ENCODE measurements at places on chromosomes 3 and 15.

- DNase-seq: no peak
Observed at GRCh38 chr15:57440167-57440566, 63.9 kb downstream of the CGNL1 start.

- DNase-seq: no peak
Observed at GRCh38 chr15:77852241-77853007, 219.7 kb upstream of the LINGO1 start.

GRCh38 chr3:48431224-48432029 is 1.5 kb upstream of the PLXNB1 start:
- DNase-seq: no peak

GRCh38 chr3:177887475-177887874 is 648.8 kb upstream of the KCNMB2 start:
- no peak for DNase-seq

DNA sequence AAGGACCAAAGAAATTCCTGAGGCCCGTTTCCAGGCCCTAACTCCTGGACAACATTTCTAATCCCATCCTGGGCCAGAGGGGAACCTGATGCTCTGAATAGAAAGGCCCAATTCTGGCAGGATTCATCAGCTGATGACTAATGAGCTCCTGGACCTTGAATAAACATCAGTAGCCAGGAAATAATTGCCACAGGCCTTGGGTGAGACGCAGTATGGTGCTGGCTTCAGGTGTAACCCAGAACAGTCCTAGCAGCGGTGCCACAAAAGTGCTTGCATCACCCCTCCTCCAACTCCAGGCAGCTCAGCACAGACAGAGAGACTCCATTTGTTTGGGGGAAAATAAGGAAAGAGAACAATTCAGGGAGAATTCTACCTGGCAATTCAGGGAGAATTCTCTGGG is 184.7 kb upstream of the POU1F1 start:
- no peak for DNase-seq

- no peak for DNase-seq
Observed at GRCh38 chr3:20066850-20067617, 26.8 kb downstream of the KAT2B start.

GRCh38 chr15:38149315-38149714 is 103.3 kb upstream of the SPRED1 start:
- DNase-seq: no peak

DNA sequence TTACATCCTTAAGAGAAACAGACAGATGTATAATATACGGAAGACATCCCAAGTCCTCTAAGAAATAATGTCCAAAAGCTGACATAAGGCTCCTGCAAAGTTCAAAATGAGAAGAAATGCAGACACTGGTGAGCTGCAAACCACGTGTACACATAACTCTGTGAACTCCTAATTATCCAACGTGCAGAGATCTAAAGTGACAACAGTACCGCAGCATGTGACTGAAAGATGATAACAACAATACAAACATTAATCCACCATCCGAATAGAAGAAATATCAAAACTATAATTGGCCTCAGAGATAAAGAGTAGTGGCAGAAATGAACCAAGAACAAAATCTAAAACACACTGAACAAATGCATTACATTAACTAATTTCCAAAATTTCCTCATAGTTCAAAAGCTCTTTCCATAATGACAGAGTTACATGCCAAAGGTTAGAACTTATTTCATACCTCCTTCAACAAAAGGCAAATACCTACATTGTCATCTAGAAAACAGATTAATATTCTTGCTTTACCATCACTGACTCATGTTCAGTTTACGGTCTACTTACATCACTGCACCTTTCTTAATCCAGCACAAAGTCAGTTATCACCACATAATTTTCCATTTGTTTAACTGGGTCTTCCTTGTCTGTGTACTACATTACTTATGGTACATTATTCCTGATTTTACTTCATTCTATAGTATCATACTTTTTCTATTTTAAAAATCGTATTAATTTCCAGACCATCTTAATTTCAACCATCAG is 2.2 kb downstream of the PDCD10 start:
- peak; percentile 20 for DNase-seq

DNA sequence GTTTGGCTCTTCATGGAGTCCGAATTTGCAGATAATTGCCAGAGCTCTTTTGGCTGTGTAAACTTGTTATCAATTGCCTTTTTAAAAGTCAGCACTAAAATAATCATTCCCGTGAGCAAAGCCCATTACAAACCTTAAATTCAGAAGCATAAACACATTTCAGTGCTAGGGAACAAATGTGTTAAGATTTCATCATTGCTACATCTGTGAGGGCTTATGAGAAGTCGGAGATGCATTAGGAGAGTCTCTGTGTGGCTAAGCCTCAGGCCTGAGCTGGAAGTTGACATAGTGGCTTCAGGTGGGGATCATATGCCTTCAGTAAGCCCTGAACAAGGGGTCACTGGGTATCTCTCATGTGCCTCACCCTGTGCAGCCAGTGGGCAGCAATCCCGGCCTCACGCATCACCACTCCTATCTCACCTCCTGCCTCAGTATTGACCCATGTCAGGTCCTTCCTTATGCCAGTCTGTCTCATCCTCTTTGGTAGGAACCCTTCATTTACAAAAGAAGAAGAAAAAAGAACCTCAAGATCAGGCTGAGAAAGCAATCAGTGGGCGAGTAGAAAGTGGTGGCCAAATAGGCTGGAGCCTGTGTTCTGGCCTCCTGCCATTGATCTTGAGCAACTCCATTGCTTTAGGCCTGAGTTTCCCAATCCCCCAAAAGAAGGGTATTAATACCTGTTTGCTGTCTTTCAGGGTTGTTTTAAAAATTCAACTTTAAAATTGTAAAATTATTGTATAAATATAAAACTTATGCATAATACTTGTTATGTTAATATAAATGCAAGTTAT is 233.5 kb downstream of the IL20RB start:
- DNase-seq: no peak

DNA sequence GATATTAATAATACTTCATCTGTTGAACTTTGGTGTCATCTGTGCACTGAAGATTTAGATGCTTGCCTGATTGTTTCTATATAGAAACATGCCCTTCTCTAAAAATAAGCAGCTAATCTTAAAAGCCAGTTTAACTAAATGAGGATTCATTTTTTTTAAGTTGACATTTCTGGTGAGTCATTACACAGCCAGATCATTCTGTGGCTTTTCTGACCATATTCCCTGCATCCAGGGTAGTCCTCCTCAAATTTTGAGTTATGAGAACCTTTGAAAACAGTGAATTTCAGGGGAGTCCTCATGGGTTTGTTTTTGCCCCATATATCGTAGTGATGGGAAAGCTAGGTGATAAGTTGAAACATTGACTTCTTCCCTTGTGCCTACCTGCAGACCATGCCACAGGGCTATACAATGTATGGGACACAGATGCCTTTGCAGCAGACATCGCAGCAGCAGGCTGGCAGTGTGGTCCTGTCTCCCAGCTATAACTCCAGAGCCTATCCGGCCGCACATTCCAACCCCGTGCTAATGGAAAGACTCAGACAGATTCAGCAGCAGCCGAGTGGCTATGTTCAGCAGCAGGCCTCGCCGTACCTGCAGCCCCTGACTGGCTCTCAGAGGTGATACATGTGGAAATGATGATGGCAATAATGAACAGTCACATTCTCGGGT is 26.5 kb upstream of the P2RY12 start:
- no peak for DNase-seq

GRCh38 chr3:40663280-40663679 is 138.5 kb downstream of the ZNF621 start:
- DNase-seq: no peak

- peak; percentile 52 for DNase-seq
Observed at GRCh38 chr3:177196456-177197040, 734 bp downstream of the TBL1XR1 start.

DNA sequence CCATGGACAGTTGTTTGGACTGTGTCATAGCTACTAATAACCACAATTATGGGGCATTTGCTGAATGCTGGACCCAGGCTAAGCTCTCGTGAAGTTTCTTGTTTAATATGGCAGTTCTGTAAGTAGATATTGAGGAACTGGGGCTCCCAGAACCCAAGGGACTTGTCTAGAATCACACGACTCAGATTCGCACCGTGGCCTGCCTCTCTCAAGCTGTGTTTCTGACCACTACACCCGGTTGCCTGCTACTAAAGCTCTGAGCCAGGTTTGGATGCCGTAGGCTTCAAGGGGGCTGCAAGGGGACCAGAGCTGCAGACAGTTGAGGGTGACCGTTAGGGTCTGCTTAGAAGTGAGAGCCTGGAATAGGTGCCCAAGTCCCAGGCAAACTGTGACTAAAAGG is 11.5 kb downstream of the TEX264 start:
- DNase-seq: no peak

- DNase-seq: no peak
Observed at GRCh38 chr3:151794080-151794479, 19.8 kb upstream of the AADAC start.

DNA sequence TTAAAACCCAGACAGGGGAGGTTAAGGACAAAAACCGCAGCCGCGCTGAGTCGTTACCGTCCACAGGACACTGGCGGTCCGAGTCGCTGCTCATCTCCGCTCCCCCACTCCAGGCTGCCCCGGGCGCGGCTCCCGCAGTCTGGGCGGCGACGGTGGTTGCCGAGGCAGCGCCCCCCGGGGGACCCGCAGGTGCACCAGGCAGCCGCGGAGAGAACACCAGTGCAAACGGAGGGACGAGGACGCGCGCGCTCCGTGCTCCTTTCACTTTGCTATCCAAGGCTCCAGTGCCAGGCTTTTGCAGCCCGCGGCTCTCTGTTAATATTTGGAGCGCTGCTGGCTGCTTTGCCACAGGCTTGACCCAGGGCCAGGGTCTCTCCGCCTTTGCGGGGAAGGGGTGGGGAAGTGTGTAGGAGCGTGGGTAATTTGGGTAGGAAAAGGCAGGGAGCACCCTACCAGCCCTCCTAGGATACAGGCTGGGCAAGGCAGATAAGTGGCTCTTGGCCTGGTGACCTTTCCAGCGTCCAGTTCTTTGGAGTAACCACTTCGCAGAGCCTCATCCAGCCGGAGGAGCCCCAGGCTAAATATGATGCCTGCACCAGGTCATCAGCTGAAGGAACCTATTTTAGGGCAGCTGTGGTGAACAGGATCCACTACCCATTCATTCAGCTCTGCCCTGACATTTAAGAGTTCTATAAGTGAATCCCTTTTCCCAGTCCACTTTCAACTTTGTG is at the start of gene GADL1:
Gene GADL1 (minus strand): TSS at position 141 of the 731 bp plus-strand sequence. CDS start 47 bp downstream, at position 94.
- DNase-seq: no peak

GRCh38 chr3:30616347-30617027 is 10.1 kb downstream of the TGFBR2 start:
- DNase-seq: no peak
